ENCODE measurements at places on chromosomes 3 and 15.

GRCh38 chr3:114060906-114061655, 4.5 kb downstream of the QTRT2 start:
- no peak for DNase-seq

- peak; percentile 92 for DNase-seq
Observed at GRCh38 chr15:92797168-92798052, 102.7 kb upstream of the CHD2 start.

DNA sequence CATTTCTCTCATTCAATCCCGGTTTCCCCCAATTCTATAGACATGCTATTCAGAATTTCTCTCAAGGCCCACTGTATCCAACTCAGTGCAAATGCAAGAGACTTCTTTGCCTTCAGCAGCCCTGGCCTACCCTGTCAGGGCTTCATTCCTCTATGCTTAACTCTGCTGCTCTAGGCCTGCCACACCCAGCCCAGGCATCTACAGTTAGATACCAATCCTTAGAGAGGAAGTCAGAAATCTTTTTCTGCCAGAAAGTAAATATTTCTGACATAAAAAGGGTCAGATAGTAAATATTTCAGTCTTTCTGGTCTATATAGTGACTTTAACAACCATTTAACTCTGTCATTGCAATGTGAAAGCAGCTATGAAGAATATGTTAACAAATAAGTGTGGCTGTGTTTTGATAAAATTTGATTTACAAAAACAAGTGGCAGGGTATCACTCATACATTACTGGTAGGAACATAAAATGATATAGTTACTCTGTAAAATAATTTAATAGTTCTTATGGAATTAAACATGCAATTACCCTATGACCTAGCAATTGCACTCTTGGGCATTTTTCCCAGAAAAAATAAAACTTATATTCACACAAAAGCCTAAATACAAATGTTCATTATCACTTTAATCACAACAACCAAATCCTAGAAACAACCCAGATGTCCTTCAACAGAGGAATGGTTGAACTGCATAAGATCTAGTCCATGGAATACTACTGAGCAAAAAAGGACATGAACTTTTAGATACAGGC, 942.0 kb downstream of the SQOR start:
- DNase-seq, result no peak

DNA sequence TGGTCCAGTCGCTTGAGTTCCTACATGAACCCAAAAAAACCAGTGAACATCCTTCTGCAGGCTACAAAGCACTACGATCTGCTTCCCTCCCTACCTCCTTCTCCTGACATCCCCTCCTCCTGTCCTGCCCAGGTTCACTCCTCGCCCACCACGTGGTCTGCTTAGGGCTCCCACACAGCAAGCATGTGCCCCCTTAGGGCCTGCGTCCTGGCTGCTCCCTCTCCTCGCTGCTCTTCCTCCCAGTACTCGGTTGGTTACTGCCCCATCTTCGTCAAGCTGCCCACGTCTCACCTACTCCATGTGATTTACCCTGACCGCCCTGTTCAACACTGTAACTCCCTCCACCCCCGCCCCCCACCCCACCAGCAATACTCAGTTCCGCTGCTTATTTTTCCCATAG, 20.8 kb upstream of the ATP13A3 start:
- DNase-seq, result no peak

DNA sequence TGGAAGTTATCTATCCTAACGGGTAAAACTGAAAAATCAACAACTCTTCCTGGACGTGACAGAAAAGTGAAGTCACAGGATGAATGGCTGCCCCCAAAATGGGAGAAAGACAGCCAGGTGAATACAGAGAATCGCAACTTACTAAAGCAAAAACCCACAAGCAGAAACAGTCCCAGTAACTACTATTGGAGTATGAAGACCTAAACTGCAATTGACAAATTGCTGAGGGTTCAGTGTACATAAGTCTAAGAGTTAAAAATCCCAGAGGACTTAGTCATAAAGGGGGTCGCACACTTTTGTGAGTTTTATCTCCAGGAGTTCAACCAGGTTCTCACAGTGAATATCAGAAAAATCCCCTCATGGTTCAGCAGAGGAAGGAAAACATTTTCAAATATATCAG, 56.8 kb upstream of the IMPG2 start:
- DNase-seq, result no peak

DNA sequence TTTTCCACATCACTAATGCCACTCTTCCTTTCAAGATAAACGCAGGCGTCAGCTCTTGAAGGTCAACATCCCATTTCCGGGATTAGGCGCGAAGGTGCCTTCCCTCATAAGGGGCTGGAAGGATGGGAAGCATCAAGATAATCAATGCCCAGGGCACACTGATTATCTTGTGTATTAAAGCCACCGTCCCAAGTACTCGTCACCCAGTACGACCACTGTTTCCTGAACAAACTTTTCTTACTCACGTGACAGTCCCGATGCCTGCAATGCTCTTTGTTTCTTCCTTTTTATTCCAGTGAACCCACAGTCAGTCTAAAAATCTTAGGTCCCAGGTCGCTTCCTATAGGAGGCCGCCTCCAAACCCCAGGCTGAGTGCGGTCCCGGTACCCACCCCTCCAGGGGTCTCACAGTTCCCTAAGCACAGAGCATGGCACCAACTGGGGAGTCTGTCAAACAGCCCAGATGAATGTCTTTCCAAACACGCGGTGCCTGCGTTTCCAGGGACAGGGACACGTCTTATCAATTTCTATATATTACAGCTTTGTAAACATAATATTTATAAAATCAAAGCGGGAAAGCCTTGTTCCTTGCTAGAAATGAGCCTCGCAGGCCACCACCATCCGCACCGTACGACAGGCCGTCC, 589 bp downstream of the ANAPC13 start:
- DNase-seq, result no peak

DNA sequence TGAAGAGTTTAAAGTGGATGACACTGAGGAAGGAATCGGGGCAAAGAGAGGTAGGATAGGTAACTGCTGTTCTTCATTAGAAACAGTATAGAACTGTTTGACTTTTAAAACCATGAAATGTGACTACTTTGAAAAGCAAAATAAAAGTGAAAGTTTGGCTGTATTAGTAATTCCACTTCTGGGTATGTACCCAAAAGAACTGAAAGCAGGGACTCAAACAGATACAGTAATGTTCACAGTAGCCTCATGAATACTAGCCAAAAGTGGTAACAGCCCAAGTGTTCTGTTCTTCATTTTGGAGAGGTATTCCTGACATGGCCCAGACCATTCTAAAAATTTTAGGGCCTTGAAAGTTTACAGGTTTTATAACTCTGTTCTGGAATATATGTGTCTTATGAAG, 1055.4 kb downstream of the TBL1XR1 start:
- DNase-seq, result no peak

DNA sequence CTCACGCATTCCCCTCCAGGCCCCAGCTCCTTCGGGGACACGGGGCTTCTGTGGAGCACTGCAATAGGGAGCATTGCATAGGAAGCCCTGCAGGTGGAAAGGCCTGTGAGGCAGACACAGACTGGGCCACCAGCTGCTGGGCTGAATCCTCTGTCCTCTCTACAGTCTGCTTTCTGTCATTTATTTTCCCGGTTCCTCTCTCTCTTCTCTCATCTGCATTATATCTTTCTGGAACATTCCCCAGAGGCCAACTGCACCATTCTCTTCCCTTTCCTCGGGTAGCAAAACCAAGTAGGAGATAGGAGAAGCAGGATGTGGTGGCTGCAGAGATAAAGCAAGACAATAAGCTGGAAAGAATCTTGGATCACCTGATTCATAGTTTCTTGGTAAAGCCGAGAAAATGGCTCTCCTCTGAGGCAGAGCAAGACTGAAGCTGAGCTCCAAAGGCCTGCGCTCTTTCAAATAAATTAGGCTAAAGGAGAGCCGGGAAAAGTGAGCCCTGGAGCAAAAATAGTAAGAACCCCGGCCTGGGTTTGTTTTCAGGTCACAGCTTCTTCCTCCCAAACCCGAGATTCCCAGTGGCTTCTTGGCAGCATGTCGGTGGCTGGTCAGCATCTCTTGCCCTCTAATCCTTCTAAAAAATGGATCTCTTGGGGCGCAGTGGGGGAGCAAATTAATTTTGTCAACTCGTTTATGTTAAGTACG, 5.3 kb downstream of the TM4SF4 start:
- DNase-seq, result no peak

- DNase-seq, result no peak
Observed at GRCh38 chr3:116391296-116392201, 53.7 kb downstream of the LSAMP start.

DNA sequence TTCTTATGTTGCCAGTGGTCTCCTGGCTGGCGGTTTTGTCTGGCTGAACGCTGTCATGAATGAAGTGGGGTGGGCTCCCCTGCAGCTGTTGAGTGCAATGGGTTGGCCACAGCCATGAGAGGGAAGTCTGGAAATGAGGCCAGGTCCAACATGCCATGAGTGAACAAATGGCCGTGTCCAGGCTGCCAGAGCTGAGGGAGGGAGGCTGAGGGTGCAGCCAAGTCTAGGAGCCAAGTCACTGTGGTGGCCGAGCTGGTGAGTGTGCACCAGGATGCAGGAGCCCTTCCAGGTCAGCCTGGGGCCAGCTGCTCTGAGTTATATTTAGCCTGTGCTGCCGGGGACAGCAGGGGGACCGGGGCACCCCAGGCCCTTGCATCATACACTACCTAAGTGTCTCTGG, 24.7 kb upstream of the PRR23E start:
- no peak for DNase-seq

- no peak for DNase-seq
Observed at GRCh38 chr3:171213178-171213577, 186.7 kb upstream of the SLC2A2 start.

DNA sequence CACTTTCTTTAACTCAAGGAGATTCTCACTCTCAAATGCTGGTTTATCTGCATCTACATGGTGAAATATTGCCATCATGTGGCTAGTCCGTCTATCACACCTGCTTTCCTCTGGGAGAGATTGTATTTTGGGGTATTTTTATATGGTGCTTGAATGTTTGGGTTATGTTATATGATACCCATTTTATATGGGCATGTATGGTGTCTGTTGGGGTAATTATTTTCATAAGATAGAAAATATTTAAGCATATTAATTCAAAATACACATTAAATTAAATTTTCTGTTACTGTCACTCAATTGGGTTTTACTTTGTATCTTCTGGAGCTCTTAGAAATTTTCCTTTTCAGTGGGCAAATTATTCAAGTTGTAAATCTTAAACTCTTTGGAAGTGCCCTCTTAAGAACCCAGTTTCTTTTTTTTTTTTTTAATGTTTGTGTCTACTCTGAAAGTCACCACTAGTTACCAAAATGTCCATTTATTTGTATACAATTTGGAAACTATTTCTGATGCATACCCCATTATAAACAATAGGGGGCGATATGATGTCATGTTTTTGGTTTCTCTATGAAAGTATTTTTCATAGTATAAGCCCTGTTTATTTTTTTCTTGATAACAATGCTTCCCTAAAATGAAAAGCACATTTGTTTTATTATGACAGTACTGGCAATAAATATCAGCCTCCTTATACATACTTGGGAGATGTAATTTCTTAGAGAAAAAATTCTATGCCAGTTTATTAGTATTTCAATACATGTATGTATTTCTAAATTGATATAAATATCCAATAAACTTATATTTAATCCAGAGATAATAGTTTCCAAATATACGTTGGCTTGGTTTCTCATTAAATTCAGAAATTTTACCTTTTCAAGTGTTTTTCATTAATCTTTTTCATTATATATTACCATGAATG, 36.1 kb upstream of the PLSCR5 start:
- DNase-seq, result peak; percentile 27

- peak; percentile 87 for DNase-seq
Observed at GRCh38 chr15:31365655-31366127, 39.1 kb downstream of the KLF13 start.

DNA sequence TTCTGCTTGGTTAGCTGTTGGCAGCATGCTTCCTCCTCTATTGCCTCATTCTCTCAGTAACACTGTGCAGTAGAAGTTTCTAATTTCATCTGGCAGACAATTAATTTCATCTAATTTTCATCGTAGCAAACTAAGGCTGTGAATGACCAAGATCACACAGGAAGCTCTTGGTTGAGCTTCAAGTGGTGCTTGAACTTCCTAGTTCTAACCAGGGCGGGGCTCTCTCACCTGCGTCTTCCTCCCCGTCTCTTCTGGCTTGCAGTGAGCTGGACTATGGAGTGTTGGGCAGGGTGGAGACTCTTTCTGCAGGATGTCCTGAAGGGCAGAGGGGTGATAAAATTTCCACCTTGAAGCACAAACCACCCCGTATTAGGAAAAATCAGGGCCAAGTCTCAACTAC, 2.0 kb upstream of the IL16 start:
- DNase-seq, result no peak

GRCh38 chr3:99976584-99976983, 137.7 kb downstream of the FILIP1L start:
- DNase-seq, result no peak

- DNase-seq, result no peak
Observed at GRCh38 chr15:94610069-94610468, 378.7 kb downstream of the MCTP2 start.

- DNase-seq, result no peak
Observed at GRCh38 chr3:169618894-169619792, 44.4 kb downstream of the MECOM start.

DNA sequence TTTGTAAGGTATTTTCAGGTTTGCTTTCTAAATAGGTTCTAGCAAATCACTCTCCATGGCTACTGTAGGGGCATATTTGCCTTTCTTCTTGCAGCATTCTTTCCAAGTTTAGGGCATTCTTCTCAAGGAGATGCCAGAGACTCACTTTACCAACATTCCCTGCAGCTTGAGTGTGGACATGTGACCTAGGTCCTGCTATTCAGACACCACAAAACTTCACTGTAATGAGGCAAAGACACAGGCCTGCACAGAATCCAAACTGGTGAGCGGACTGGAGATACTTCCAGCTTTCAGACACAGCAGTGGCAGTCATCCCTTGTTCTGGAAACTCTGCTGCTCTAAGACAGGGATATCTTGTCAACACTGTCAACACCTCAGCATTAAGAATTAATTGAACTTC, 146.4 kb upstream of the PFN2 start:
- DNase-seq, result no peak

GRCh38 chr3:8524656-8525399, 23.2 kb downstream of the LMCD1 start:
- no peak for DNase-seq

DNA sequence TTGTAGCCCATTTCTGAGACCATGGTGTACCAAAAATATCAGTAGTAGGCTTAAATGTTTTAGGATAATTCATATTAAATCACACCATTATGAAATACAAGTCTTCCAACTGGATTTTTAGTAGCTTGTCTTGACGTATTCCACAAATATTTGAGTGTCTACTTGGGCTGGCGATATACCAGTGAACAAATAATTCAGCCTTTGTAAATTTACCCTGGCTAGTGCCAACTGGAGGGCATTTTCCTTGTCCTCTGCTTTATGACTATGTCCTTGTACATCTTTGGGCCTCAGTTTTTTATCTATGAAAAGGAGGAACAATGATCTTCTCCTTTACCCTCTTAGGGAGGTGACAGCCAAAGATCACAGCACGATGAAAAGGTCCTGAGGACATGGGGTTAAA, 114.8 kb downstream of the FRMD4B start:
- DNase-seq, result no peak

- DNase-seq, result no peak
Observed at GRCh38 chr3:32460031-32460749, 42.5 kb downstream of the CMTM6 start.

- no peak for DNase-seq
Observed at GRCh38 chr3:5787861-5788488, 600.5 kb downstream of the EDEM1 start.

- no peak for DNase-seq
Observed at GRCh38 chr3:37862903-37863815, 1.5 kb downstream of the CTDSPL start.

GRCh38 chr3:18586076-18586475, 160.9 kb upstream of the SATB1 start:
- no peak for DNase-seq

Measured in hematopoietic multipotent progenitor cell treated with erythropoietin and hydrocortisone succinate and interleukin-3 and kit ligand, for 17 days (in vitro differentiated cells).